ENCODE measurements at places on chromosomes 7 and 10.

GRCh38 chr7:94575646-94576045, 66.0 kb downstream of the CASD1 start:
- DNase-seq = no peak

- no peak for DNase-seq
These were observed 28.7 kb downstream of the ZNF777 start for GRCh38 chr7:149432121-149432691.

DNA sequence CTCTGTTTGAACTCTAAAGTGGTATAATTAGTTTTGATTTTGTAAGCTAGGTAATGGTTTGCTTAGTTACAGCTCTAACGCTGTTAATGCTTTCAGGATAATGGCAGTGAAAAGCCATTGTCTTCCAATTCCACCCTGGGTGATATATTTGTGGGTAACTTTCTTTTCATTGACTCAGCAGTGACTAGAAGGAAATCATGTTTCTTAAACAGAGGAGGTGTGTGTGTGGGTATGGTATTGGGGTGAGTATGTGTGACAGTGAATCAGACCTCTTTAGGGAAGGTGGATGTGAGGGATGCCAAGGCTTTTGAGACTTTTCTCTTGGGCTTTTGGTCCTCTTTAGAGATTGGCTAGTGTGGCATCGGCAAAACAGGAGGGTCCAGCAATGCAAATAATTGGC, 13.6 kb downstream of the ENTPD7 start:
- no peak for DNase-seq

DNA sequence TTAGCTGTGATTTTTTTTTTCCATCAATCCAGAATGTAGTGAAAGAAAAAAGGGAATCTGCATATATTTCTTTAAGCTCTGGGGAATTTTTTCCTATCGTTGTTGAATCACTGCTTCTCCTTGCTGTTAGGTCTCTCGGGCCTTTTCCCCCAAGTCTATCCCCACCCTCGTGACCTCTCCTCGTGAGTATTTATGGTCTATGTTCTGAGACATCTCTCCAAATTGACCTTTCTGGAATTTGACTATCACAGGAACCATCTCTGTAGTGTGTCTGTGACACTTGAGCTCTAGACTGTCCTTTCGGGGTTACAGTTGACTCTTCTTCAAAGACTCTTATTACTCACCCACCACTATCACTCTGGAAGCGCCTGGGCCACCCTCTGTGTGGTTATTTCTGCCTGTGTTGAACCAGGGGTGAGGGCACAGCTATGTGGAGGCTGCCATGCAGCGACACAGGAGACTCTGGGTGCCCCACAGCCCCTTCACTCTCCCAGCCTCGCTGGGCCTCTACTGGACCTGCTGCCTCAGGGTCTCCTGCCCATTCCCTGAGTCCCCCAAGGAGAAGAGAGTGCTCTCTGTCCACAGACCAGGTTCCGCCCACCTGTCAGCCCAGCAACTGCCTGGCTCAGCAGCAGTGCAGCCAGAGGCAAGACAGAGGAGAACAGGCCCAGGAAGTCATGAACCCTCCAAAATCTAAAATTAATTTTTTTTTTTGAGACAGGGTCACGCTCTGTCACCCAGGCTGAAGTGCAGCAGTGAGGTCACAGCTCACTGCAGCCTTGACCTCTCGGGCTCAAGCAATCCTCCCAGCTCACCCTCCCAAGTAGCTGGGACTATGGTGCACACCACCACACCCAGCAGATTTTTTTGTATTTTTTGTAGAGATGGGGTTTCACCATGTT, 45.7 kb upstream of the PTPRN2 start:
- DNase-seq = no peak

DNA sequence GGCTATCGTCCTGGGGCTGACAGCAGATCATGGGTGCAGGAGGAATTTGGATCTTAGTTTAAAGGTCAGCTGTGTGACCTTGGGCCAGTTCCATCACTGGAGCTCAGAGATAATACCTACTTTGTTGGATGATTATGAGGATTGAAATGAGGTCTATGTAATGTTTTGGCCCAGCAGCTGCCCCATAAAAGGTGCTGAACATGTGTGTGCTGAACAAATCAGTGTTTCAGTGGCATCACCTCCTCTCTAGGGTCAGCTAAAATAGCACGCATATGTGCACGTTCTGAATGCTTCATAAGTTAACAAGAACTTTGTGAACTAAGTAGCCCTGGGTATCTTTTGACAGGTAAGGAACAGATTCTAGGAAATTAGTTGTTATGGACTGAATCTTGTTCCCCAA, 84.8 kb upstream of the LRRC18 start:
- no peak for DNase-seq

GRCh38 chr10:88261152-88261551, 322.0 kb downstream of the RNLS start:
- DNase-seq = no peak

DNA sequence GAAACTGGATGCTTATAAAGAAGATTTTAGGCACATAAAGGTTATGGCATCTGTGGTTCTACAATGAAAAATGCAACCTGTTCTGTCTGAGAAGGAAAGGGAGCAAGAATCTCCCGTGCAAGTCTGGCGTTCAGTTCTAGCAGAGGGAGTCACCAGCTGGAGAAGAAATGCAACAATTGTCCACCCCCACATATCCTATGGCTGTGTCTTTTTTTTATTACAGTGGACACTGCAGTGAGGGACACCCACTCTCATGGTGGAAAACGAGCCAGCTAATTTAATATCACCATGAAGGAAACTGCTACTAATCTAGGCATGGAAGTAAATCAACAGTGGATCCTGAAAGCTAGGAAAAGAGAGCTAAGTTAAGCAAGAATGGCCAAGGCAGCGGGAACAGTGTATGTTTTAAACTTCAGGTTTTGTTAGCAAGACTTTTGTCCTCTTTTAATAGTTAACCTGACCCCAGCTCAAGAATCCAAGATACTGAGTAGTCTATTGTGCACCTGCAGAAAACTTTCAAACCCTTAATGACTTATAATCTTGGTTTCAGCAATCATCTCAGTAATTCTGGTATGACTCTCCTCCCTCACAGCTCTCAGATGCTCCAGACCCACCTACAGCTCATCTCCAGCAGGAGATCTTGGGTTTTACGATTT, 149.3 kb downstream of the FGFR2 start:
- DNase-seq = no peak

- no peak for DNase-seq
These were observed 5.2 kb downstream of the CPED1 start for GRCh38 chr7:120993553-120994191.

DNA sequence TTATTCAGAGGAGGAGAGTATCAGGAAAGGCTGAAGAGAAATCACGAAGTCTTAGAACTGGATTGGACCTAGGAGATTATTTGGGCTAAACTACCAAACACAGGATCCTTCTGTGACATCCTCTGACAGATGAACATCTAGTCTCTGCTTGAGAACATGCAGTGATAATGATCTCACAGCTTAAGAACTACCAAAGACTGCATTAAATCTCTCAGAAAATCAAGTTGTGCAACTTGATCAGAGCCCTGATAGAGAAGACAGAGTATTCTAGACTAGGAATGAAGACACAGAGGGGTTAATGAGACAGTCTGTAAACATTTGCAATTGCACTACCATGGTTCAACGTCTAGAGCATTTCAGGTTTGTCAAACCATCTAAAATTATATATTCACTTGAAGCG, 37.1 kb upstream of the AGBL3 start:
- DNase-seq = no peak

- no peak for DNase-seq
These were observed 116.4 kb upstream of the ITGB1 start for GRCh38 chr10:33074443-33074842.

DNA sequence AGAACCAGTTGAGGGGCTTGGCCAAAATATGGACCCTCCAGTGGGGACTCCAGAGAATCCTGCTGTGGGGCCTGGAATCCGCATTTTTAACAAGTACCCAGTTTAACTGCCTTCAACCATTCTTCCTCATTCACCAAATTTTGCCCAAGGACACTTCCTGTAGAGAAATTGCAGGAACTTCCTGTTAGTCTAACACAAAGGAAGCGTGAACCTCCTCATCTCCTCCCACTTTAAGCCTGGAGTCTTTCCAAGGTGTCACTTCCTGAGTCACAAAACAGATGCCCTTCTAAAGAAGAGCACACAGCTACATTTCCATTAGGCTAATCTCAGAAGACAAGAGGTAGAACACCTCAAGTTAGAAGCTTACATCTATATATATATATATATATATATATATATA, 188.4 kb downstream of the PPP1R17 start:
- no peak for DNase-seq

- no peak for DNase-seq
These were observed 448.2 kb downstream of the GRID1 start for GRCh38 chr10:85918371-85918770.

- no peak for DNase-seq
These were observed 383.8 kb upstream of the ZMIZ1 start for GRCh38 chr10:78684947-78685346.

DNA sequence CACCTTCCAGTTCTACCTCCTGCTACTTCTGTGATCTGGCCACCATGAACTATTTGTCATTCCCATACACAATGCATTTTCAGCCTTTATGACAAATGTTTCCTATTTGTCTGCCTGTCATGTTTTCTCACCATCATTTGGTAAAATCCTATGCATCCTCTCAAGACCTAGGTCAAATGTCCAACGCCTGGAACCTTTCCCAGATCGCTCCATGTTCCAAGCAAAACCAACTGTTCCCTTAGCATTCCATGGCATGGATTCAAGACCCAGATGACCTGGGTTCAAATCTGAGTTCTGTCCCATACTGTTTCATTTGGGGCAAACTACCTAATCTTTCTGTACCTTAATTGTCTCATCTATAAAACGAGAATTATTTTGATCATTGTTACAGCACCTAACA, 98.9 kb downstream of the USP6NL start:
- no peak for DNase-seq

DNA sequence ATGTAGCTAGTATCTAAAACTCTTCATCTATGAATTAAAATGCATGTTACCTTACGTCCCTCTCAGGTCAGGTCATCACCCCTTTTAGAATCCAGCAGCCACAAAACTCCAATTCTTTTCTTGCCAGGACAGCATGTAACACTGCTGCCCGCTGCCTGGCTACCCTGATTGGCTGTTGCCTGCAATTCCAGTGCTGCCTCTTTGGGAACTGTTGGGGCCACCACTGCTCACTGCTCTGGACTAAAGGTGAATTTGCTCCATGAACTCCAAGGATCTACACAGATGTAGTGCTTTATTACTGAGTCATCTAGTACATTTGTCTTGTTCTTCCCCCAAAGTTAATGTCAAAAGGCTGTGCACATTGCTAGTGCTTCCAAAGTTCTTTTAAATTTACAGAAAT, 40.4 kb downstream of the SCIN start:
- no peak for DNase-seq

GRCh38 chr7:130458257-130458656, 17.4 kb upstream of the CEP41 start:
- DNase-seq = no peak

DNA sequence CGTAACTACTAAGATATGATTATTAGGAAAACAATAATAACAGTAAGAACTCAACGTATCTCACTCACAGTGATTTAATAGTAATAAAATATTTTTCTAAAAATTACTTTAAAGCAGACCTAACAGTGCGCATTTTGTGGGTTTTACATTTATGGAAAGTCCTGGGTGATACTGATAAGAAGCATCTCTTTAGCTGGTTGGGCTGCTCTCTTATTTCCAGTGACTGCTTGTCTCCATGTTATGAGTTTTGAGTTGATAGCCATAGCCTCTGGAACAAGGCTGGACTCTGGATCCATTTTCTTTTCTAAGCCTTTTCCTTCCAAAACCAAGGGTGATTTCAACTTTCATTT, 29.5 kb upstream of the INHBA start:
- DNase-seq = no peak

GRCh38 chr10:34690383-34691049, 124.6 kb downstream of the PARD3 start:
- no peak for DNase-seq

GRCh38 chr7:38512704-38513103, 118.5 kb downstream of the AMPH start:
- no peak for DNase-seq

DNA sequence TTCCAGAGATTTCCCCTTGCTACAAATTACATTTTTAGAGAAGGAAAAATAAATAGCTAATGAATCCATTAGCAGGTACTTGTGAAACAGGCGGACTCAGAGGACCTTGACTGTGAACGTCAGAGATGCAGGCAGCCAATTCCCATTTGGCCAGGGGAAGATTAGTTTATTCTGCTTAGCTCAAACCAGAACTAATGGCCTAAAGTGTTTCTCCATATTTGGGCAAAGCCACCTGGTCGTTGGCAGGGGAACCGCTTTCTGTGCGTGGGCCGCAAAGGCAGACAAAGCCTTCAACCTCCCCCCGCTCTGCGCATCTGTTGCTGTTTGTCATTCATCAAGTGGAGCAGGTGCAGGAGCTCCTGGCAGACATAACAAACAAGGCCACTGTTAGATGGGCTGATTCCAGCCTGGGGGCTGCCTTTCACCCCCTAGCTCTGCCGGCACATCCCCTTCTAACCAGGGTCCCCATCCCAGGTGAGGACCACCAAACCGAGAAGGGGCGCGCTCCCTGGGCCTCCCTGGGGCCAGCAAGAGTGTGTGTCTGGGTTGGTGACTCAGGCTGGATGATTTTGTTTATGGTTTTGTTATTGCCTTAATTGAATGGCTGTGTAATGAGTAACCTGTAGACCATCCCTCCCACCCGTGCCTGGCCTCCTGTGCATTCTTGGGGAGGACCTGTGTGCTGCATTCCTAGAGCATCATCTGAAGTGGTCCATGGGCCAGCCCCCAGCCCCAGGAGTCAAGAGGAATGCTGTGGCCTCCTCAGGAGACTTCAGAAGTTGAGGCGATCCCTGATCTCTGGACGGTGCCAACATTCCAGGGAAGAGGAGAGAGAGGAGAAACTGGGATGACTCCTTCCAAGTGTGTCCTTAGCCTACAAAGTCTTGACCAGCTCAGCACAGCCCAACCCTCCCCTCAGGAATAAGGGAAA, 14.5 kb upstream of the CPA1 start:
- DNase-seq = no peak

- DNase-seq = no peak
These were observed 60.3 kb upstream of the C1GALT1 start for GRCh38 chr7:7122033-7122478.

- DNase-seq = no peak
These were observed 81.4 kb upstream of the PPP2R2D start for GRCh38 chr10:131819241-131820072.

- no peak for DNase-seq
These were observed 123.2 kb upstream of the KLF6 start for GRCh38 chr10:3908183-3908582.

GRCh38 chr10:71480662-71481061, 83.9 kb downstream of the CDH23 start:
- no peak for DNase-seq

- DNase-seq = no peak
These were observed 135.0 kb downstream of the SEMA3C start for GRCh38 chr7:80783678-80784327.

Measured in activated T-cell treated with anti-CD3 and anti-CD28 coated beads, Interleukin-2, amount 50 U/mL, for 1 hour (primary cell).